H7 (cell line): ENCODE measurements at places on chromosomes 2 and 18. TPM values are rescaled to one million over a fixed set of nuclear protein-coding genes. Genes with fewer than 3 reads are reported as not detected.

The CD226 gene
- total RNA-seq, result not detected in 2 replicates

DNA sequence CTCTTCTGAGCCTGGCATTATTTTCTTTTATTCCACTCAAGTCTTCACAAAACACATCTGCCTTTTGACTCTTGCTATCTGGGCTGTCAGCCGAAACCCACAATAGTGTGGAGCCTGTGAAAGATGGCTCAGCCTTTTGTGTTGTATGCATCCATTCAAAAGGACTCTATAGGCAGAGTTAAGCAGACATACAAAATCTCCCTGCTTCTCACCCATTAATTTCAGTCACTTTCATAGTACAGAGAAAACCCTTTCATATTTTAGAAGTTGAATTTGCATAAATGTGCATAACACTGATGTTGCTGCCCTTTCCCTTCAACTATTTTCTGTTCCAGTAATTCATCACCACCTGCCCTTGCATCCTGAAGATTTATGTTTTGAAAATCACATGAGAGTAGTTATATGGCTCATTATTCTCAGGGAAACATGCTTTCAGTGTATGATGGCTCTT, 154.6 kb downstream of the EVA1A start:
- DNase-seq, result no peak

- DNase-seq, result no peak
These were observed 84.6 kb downstream of the FBXO15 start for GRCh38 chr18:74063023-74063422.

GRCh38 chr2:237962432-237963084, 4.3 kb upstream of the UBE2F start:
- no peak for DNase-seq

GRCh38 chr18:21163647-21164547, 52.3 kb upstream of the ROCK1 start:
- DNase-seq, result no peak
